ENCODE measurements at places on chromosomes 11 and 22. TPM values are rescaled to one million over a fixed set of nuclear protein-coding genes. Genes with fewer than 3 reads are reported as not detected.
A peak's percentile ranks its signal among the peaks of the same experiment; 100 is the strongest.

- H3K27me3 ChIP-seq, result no peaks in the 10 kb centered on the region
- H3K27ac ChIP-seq, result peak within 1 kb of the TSS; percentile 94
- H3K36me3 ChIP-seq, result no peaks in the 10 kb centered on the region
- peak; percentile 39 for DNase-seq
- peak within 1 kb of the TSS; percentile 64 for H3K4me3 ChIP-seq
- H3K4me1 ChIP-seq, result peaks cover 35% of the 10 kb centered on the region
Observed at GRCh38 chr11:67504950-67505581, at the start of gene PITPNM1. TSS of gene PITPNM1 (minus strand) at chr11:67505363. CDS start at chr11:67504180, 1,183 bp downstream.

- H3K27ac ChIP-seq, result no peak overlapping the region
- no peaks in the 10 kb centered on the region for H3K27me3 ChIP-seq
- DNase-seq, result no peak
- H3K4me3 ChIP-seq, result no peak overlapping the region
Observed at GRCh38 chr11:118201966-118202365, 22.8 kb downstream of the JAML start.

DNA sequence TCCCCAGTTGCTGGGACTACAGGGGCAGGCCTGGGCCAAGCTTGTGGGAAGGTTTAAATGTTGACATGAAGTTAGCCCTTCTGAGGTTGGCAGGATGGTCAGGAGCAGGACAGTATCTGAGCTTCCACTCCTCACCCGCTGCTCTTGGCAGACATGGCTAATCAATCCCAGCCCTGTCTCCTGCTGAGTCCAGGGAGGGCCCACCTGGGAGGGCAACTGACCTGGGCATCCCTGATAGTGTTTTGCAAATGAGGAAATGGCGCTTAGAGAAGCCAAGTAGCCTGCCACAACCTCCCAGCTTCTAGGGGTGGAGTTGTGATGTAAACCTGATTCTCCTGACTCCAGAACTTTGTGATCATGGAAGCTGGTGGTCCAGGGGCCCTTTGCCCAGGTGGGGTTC is 16.7 kb downstream of the FLRT1 start:
- peaks cover 19% of the 10 kb centered on the region for H3K4me1 ChIP-seq
- no peak for DNase-seq
- H3K27ac ChIP-seq, result no peak overlapping the region
- no peaks in the 10 kb centered on the region for H3K36me3 ChIP-seq
- H3K27me3 ChIP-seq, result no peaks in the 10 kb centered on the region
- H3K4me3 ChIP-seq, result no peak overlapping the region

DNA sequence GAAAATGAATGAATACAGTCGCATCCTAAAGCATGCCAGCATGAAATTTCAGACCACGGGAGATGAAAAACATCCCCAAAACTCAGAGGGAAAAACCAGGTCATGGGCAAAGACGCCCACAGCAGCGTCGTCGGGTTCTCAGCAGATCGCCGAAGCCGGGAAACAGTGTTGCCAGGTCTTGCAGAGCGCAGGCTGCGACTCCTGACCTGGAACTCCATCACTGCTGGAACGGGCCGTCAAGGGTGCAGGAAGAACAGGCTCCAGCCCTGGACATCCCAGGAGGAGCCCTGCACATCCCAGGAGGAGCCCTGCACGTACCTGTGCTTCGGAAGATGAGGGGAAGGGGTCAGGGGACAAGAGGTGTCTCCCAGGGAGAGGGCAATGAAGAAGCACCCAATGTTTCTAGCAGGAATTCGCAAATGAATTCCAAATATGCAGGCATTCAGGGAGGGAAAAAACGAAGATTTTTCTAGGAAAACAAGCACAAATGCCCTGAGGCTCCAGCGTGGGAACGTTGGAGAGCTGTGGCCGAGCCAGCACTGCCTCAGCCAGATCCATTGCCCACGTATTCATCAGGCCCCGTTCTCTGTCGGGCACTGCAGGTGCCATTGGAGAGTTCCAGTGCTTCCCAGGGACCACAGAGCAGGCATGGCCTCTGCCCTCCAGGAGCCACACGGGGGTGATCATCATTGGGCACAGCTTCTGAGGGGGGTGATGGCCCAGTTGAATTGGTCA is 1110.4 kb downstream of the BRD1 start:
- no peak overlapping the region for H3K27ac ChIP-seq
- no peaks in the 10 kb centered on the region for H3K27me3 ChIP-seq
- H3K4me1 ChIP-seq, result no peaks in the 10 kb centered on the region
- DNase-seq, result no peak
- no peaks in the 10 kb centered on the region for H3K36me3 ChIP-seq

GRCh38 chr22:29693161-29693560 is 26.6 kb upstream of the CABP7 start:
- no peaks in the 10 kb centered on the region for H3K36me3 ChIP-seq
- H3K4me1 ChIP-seq, result peaks cover 13% of the 10 kb centered on the region
- no peak overlapping the region for H3K27ac ChIP-seq
- no peaks in the 10 kb centered on the region for H3K27me3 ChIP-seq
- H3K4me3 ChIP-seq, result no peak overlapping the region

DNA sequence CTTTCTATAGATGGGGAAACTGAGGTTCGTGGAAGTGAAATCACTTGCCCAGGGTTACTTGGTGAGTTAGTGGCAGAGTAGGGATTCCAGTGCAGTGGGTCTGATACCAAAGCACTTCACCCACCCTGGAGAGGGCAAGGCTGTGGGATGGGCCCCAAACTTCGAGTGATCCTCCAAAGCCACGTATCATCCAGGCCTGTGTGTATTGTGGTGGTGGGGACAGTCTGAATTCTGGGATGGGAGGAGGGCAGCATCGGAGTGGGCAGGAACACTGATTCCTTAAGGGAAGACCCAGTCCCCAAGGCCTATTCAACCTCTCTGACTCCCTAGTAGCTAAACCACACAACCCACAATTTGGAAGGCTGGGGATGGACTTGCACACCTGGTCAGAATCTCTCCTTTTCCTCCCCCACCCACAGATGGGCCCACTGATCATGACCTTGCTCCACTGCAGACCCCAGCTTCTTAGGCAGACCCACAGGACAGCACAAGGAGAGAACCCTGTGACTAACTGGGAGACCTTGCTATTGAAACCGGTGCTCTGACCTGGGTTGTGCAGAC is 11.5 kb downstream of the TMPRSS13 start:
- no peak overlapping the region for H3K4me3 ChIP-seq
- H3K27me3 ChIP-seq, result no peaks in the 10 kb centered on the region
- no peak overlapping the region for H3K27ac ChIP-seq
- no peaks in the 10 kb centered on the region for H3K4me1 ChIP-seq

DNA sequence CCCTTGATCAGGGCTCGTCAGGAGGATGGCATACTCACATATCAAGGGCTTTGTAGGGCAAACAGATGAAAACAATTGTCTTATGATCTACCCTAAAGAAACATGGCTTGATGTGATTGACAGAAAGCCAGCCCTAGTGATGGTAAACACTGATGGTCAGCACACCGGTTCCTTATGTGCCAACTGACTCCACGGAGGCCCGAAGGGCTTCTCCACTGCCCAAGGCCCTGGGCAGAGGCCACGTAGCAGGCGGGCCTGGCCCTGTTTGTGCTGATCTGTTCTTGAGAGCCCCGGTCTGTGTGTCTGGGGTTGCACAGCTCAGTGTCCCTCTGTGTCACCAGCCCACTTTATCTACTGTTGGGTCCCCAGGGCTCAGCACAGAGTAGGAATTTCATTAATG is 115.2 kb downstream of the GRIK4 start:
- no peak for DNase-seq
- H3K27me3 ChIP-seq, result no peaks in the 10 kb centered on the region
- no peak overlapping the region for H3K27ac ChIP-seq
- H3K36me3 ChIP-seq, result no peaks in the 10 kb centered on the region
- no peak overlapping the region for H3K4me3 ChIP-seq

- H3K4me3 ChIP-seq, result no peak overlapping the region
- H3K36me3 ChIP-seq, result no peaks in the 10 kb centered on the region
- H3K27ac ChIP-seq, result peak overlapping the region; percentile 26
- H3K4me1 ChIP-seq, result peaks cover 5% of the 10 kb centered on the region
Observed at GRCh38 chr22:46563381-46564083, 26.1 kb upstream of the CELSR1 start.

GRCh38 chr11:16776711-16777612 is 38.5 kb downstream of the C11orf58 start:
- H3K4me1 ChIP-seq, result peaks cover 4% of the 10 kb centered on the region
- H3K4me3 ChIP-seq, result no peak overlapping the region
- no peaks in the 10 kb centered on the region for H3K36me3 ChIP-seq

DNA sequence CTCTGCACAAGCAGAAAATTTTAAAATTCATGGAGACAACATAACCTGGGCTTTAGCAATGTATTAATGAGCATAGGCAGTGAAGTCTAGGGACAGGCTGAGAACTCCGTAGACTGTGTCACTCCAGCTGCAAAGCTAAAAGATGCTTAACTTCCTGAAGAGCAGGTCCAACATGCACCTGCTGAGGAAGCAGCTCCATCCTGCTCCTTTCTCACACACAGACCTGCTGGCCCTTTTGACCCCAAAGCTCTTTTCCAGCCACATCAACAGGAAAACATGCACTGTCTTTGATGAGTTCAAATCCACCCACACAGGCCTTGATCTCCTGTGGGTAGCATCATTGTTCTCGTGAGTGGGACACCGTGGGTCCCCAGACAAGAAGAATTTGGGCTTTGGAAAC is 36.0 kb downstream of the SYN3 start:
- H3K36me3 ChIP-seq, result no peaks in the 10 kb centered on the region
- H3K4me1 ChIP-seq, result no peaks in the 10 kb centered on the region
- DNase-seq, result no peak
- H3K27me3 ChIP-seq, result no peaks in the 10 kb centered on the region
- H3K4me3 ChIP-seq, result no peak overlapping the region

DNA sequence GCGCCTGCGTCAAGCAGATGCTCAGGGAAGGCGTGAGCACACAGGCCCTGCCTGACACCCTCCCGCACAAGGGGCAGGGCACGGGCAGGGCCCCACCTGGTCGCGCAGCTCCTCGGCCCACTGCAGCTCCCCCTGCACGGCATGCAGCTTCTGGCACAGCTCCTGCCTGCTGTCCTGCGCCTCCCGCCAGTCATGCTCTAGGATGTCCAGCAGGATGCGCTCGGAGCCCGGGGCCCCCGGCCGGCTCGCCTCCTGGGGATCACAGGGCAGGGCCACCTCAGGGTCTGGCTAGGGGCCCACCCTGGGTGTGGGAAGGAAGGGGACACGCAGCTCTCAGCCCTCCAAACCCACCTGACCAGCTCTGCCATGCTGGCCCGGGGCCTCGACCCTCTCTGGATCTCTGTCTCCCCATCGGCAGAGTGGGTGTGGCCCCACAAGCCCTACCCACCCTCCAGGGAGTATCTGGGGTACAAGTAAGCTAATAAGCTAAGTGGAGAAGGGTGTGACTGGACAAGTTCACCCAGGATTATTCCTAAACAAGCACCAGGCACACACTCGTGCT is 10.7 kb downstream of the CARD10 start:
- peak overlapping the region; percentile 67 for H3K27ac ChIP-seq
- no peak for DNase-seq
- H3K4me3 ChIP-seq, result no peak overlapping the region
- peaks cover 42% of the 10 kb centered on the region for H3K4me1 ChIP-seq

DNA sequence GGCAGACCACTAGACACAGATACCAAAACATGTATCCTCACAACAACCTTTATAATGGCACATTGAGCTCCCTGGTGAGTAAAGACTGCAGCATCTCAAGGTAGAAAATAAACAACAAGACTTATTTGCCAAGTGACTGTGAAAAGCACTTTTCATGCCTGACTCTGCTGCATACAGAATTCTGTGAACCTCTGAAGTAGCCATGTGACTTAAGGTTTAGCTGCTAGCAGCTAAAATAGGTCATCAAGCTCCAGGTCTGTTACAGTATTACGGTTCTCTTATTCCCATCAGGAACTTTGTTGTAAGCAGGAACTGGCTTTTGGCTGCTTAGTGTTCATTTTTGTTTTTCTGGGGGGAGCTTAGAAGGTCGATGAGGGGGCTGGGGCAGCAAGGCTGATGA is 139.4 kb downstream of the PAX6 start:
- no peak overlapping the region for H3K4me3 ChIP-seq
- DNase-seq, result no peak
- H3K36me3 ChIP-seq, result no peaks in the 10 kb centered on the region
- no peaks in the 10 kb centered on the region for H3K27me3 ChIP-seq
- H3K27ac ChIP-seq, result no peak overlapping the region
- H3K4me1 ChIP-seq, result no peaks in the 10 kb centered on the region

DNA sequence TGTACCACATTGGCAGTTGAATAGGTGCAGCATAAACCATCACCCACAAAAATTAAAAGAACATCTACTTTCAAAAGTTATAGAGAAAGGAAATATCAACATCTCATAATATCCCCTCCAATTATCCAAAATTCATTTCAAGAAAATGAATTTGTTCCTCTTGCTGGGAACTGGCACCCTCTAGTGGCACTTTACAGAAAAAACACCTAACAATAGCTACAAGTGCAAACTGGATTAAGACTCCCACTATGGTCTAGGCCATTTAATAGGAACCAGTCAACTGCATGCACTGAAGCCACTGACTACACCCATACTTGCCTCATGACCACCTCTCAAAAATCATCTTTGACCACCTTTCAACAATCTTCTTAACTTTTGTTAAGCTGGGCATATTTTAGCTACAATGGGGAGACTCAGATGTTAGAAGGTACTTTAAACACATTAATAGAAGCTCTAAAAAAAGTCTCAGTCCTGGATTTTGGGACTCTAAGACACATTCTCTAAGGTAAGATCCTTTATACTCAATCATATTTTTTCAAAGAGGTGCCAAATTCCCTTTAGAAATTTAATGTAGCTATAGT is 17.3 kb downstream of the TRAF6 start:
- H3K36me3 ChIP-seq, result no peaks in the 10 kb centered on the region
- DNase-seq, result no peak
- H3K4me1 ChIP-seq, result peaks cover 2% of the 10 kb centered on the region
- H3K27me3 ChIP-seq, result no peaks in the 10 kb centered on the region

DNA sequence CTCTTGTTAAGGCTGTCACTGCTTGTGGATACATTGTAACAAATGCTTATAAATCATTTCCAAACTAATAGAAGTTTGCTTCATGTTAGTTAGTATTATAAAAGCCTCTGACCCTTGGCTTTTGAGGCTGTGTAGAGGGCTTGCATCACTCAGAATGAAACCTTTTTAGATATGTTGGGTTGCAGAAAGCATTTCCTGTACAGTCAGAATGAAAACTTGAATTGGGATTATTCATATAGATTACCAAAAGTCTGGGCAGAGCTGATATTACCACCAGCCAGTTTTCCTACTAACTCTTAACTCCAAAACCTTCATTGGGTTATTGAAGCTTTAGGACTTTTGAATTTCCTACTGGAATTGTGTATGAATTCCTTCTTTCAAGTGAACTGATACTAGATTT is 12.0 kb downstream of the KMT2A start:
- no peaks in the 10 kb centered on the region for H3K36me3 ChIP-seq
- DNase-seq, result no peak
- H3K27me3 ChIP-seq, result no peaks in the 10 kb centered on the region
- peaks cover 26% of the 10 kb centered on the region for H3K4me1 ChIP-seq

GRCh38 chr11:74011360-74012073 is 2.6 kb upstream of the UCP3 start:
- DNase-seq, result peak; percentile 61
- H3K4me3 ChIP-seq, result no peak overlapping the region
- H3K36me3 ChIP-seq, result no peaks in the 10 kb centered on the region
- no peaks in the 10 kb centered on the region for H3K27me3 ChIP-seq

Gene MYOD1
- total RNA-seq, result 20.6 TPM

Gene MYO18B
- 364 TPM for total RNA-seq

Gene GDPD5
- 12.6 TPM for total RNA-seq

Gene CREB3L1
- total RNA-seq, result 0.27 TPM

Gene PNPLA3
- 0.58 TPM for total RNA-seq

Gene RTN4RL2
- 0.13 TPM for total RNA-seq

Gene FBLN1
- 12.5 TPM for total RNA-seq

Gene WT1
- total RNA-seq, result not detected

Gene LRRC75B
- 3.1 TPM for total RNA-seq

Gene BCO2
- total RNA-seq, result 5.8 TPM

Gene GLYAT
- not detected for total RNA-seq

Gene MAP6
- 0.25 TPM for total RNA-seq
